ENCODE measurements at places on chromosomes 1 and 21.
A peak's percentile ranks its signal among the peaks of the same experiment; 100 is the strongest.

DNA sequence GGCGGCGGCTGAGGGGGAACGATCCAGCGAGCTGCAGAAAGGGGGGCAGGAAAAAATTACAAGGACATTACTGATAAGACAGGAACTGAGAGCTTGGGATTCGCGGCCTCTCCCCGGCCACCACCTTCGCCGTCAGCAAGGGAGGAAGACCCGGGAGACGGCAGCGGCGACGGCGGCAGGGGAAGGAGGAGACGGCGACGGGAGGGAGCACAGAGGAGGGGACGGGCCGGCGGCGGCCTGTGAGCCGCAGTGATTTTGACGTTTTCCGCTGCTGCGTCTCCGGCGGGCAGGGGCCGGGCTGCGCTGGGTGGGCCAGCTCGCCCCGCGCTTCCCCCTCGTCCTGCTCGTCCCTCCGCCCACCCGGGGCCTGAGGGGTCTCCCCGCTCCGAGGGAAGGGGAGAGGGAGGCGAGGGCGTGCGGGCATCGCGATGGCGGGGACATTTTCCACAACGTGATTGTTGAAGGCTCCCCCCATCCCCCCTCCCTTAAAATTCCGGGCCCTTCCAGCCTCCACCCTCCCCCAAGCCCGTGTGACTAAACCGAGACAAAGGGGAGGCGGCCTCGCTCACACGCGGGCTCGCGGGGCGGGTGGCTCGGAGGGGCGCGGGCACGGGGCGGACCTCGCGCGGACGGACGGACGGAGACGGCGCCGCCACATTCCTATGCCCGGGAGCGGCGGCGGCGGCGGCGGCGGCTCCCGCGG lies 407 bp downstream of the CAMSAP2 start:
- peak; percentile 74 for DNase-seq

DNA sequence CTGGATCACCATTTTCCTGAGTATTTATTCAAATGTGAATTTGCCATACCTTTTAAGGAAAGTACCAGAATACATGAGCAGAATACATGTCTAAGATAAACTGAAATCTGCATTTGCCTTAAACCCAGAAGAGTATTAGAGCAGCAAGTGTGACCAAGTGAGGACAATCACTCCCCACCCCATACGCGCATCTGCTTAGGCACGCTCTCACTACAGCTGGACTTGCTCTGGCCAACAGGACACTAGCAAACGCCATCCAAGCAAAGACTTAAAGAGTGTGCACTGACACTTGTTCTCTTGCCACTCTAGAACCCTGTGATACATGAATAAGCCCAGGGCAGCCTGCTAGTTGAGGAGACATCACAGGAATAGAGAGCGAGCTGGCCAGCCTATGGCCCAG lies 25.6 kb downstream of the NUP133 start:
- no peak for DNase-seq

GRCh38 chr1:206658981-206659273 lies 23.6 kb downstream of the DYRK3 start:
- no peak for DNase-seq

- no peak for DNase-seq
Measured at GRCh38 chr1:177340601-177341067, 169.9 kb downstream of the BRINP2 start.

DNA sequence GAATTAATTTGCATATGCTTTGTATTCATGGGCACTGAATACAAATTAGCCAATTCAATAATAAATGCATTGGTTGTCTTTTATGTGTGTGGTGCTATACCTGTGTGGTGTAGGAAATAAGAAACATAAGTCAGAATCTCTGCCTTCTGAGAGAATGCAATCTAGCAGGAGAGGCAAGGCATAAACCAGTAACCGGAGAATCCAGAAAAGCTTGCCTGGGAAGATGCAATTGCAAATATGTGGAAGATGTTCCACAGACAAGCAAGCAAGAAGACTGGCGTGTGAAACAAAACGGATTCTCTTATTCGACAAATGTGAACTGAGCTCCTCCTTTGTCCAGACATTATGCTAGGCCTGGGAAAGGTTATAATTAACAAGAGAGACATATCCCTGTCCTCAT lies 134.3 kb downstream of the NR5A2 start:
- DNase-seq, result no peak

GRCh38 chr1:216123446-216124191 lies 299.6 kb downstream of the USH2A start:
- DNase-seq, result no peak

DNA sequence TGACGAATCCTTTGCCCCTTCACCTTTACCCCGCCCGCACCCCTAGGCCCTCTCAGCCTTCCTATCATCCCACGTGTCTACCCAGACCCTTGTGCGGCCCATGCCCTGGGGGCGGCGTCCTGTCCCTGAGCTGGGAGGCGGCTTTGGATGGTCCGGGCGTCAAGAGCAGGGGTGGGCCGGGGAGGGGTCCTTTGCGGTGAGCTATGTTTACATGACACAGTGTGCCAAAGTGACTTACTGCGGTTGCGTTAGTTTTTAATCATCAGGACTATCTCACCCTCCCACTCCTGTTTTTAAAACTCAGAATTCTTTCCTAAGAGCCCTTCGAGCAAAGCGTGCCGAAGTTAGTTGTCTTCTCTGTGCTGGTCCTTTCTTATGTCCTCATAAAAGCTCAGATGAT lies 144.6 kb downstream of the PGBD5 start:
- DNase-seq, result no peak

DNA sequence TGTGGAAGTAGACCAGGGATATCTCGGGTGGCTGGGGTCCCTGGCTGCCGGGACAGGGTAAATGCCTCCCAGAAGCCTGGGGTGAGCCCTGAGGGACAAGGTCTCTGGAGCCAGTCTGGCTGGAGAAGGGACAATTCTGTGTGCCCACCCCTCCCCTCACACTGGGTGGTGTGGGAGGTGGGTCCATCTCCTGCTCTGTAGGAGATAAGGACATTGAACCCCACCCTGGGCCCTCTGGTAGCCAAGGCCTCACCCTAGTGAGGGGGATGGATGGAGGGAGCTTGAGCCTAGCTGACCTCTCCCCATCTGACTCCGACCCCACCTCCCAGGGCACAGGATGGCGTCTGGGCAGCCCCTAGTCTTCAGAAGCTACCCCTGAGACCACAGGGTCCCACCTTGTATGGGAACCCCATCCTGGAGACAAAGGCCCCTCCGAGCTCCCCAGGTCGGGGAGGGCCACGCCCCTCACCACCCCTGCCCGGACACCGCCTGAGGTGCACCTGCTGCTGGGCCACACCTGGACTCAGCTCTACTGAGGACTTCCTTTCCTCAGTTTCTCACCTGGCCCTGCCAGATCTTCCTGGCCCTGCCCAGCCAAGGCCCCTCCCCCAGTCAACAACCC lies 4.3 kb downstream of the AGRN start:
- DNase-seq, result no peak

DNA sequence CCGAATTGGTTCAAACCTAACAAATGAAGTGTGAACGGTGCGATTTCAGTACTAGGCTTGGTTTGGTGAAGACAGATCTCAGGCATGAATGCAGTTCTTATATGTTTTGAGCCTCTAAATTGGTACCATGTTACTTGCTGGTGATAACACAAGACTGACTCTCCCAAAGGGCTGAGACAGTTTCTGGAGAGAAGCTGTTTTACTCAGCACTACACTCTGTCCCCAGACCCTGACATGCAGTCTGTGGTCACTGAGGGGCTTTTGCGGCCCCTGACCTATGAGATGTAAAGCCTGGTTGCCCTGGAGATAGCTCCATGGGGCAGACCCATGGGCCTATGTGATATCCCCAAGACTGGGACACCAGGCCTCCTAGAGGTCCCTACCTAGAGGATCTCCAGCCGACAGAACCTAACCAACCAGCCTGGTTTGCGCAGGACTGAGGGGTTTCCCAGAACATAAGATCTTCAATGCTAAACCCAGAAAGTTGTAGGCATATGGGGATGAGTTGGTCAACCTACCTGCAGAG lies 19.4 kb upstream of the FOXE3 start:
- no peak for DNase-seq

GRCh38 chr1:36938819-36939218 lies 95.5 kb downstream of the GRIK3 start:
- DNase-seq, result no peak

- no peak for DNase-seq
Measured at GRCh38 chr1:28927648-28928313, 13.4 kb downstream of the EPB41 start.

GRCh38 chr1:1237874-1238701 lies 6.1 kb downstream of the B3GALT6 start:
- DNase-seq, result no peak

GRCh38 chr1:192547501-192547900 lies 28.1 kb upstream of the RGS1 start:
- DNase-seq, result no peak

GRCh38 chr1:56627636-56628039 lies 17.5 kb upstream of the PRKAA2 start:
- DNase-seq, result no peak

- DNase-seq, result no peak
Measured at GRCh38 chr1:32470991-32471694, 6.3 kb downstream of the ZBTB8B start.

DNA sequence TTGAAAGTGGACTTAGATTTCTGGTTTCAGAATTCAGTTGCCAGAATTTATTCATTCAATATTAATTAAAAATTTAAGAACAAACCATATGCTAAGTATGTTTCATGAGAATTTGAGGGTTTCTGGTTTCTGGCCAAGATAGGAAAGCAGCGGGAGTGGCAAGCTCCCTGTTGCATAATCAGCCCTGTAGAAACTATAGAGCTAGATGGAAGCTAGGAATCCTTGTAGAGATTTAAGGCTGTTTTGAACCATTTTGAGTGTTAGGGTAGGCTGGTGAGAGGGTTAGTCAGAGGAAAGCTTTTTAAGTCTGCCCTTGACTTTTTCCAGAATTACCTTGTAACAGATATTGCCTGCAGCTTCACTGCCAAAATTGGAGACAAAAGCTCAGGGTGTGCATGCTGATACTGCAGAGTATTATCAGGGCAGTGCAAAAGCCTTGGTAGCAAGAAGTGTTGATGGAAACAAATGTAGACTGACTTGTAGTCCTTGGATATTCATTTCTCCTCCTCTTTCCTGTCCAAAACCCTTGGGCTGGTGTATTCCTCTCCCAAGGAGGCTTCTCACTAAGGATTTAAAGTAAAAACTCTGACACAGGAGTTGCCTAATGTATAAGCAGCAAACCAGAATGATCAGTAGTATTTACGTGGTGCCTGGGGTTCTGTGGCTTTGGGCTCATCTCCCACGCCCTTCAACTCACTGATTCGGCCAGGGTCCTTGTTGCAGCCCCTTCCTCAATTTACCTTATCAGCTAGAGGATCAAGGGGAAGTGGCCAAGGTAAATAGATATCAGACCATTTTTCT lies 12.6 kb upstream of the GIPC2 start:
- DNase-seq, result no peak

- DNase-seq, result peak; percentile 82
Measured at GRCh38 chr1:76336931-76337371, 262.4 kb downstream of the ST6GALNAC3 start.

DNA sequence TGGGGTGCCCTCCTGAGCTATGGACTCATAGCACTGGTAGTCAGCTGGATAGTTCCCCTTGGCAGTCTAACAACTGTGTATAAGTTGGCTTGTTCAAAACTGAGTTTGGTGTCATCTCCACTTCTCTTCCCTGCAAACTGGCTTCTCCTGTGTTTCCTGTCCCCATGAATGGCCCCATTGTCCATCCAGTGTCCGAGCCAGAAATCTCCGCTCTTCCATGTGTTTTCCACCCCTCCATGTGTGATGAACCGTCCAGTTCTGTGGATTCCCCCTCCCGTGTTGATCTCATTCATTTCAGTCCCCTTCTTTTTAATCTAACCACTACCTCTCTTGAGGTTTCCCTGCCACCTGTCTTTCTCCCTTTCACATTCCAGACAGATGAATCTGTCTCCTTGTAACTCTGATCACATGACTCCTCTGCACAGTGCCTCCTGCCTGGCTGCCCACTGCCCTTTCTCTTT lies 195.7 kb downstream of the ROR1 start:
- no peak for DNase-seq

- DNase-seq, result no peak
Measured at GRCh38 chr1:100943533-100943932, 47.6 kb downstream of the SLC30A7 start.

GRCh38 chr1:98323388-98323787 lies 338.1 kb upstream of the SNX7 start:
- no peak for DNase-seq

DNA sequence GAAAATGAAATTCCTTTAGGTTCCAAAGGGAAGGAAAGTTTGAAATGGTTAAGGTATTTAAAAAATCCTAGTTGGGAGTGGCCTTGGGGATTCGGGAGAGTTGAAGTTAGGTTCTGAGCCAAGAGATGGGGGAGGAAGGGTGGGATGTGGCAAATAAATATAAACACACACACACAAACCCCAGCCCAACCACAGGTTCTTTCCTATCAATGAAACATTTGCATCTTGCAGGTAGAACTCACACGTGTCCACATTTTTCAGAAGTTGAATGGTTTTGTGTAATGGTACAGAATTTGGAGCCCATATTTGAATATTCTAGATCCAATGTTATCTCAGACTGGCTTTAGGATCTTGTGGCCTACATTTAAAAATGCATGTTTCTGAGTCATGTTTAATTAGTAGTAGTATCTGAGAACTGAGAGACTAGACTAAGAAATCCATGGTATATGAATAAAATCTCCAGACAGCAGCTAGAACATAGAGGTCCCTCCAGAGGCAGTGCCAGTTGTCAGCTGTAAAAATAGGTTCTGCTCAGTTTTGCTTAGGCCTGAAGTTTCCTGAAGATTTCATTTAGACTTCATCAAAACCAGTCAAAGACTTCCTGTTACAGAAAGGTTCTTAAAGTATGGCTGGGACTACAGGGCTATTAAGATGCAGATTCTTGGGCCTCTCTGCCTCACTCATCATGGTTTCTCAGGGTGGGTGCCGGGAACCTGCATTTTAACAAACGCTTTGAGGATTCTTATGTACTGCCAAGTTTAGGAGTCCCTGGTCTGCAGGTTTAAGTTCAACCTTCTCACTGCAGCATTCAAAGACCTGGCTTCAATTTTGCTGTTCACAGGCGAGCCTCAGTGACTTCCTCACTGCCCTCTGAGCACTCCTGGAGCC lies 21.3 kb downstream of the RUNX1 start:
- DNase-seq, result no peak

DNA sequence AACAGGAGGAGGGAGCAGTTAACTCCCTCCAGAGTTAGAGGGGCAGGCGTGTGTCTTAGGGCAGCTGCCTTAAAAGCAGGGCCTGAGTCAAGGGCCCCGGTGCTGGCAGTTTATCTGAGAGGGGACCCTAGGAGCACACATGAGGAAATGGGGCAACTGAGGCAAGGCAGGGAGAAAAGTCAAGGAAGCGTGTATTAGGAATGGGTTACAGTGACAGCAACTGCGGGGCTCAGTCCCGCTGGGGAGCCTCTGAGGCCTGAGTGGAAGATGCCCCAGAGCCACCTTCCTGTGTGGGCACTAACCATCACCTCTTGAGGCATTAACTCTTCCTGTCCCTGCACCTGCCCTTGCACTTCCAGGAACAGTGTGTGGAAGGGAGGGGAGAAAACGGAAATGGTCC lies 276.3 kb downstream of the MATN1 start:
- DNase-seq, result no peak

DNA sequence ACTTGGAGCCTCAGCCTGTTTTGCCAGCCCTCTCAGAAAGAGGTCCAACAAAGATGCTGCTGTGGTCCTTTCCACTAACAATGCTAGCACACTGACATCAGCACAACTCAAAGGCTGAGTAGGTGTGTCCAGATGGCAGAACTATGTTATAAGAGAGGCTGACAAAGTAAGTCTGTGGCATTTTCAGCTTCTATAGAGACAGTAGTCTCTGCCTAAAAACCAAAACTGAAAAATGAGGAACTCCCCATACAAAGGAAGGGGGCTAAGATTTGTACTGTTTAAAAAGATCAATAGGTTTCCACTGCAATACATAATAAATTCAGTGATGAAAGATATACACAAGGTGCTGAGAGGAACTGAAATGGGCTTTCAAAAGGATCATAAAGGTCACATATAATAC lies 12.3 kb downstream of the ERO1B start:
- DNase-seq, result no peak
